NCI-H2081 (cell line): ENCODE measurements at places on chromosomes 12 and 14.

DNA sequence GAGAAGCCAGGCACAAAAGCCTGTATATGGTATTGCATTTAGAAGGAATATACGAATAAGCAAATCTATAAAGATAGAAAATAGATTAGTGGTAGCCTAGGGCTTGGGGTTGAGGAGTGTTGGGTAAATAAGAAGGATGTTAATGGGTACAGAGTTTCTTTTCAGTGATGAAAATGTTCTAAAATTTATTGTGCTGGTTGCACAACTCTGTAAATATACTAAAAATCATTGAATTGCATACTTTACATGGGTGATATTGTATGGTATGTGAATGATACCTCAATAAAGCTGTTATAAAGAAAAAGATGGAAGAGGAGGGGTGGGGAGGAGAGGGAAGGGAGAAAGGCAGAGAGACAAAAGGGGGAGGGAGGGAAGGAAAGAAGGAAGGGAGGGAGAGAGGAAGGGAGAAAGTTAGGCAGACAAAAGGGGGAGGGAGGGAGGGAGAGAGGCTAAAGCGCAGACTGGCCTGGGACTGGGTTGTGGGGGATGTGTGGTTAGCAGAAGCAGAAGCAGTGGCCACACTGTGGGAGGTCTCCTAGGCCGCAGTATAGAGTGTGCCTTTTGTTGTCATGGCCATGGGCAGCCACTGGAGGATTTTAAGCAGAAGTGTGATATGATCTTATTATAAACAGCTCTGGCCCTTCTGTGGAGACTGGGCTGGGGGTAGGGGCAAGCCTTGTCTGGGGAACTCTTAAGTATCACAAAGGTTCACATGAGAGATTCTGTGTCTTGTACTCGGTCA, 73.6 kb upstream of the ELK3 start:
- DNase-seq: no peak

- DNase-seq: no peak
Observed at GRCh38 chr12:12505544-12506495, 56.8 kb downstream of the DUSP16 start.

GRCh38 chr14:93753647-93754046, 34.6 kb downstream of the PRIMA1 start:
- no peak for DNase-seq

GRCh38 chr12:14410841-14411569, 45.5 kb downstream of the ATF7IP start:
- DNase-seq: peak; percentile 83

- DNase-seq: no peak
Observed at GRCh38 chr12:28507033-28507432, 316.8 kb downstream of the CCDC91 start.

- peak; percentile 36 for DNase-seq
Observed at GRCh38 chr14:54920052-54920451, 17.4 kb upstream of the GCH1 start.

- DNase-seq: no peak
Observed at GRCh38 chr12:92898755-92899154, 30.3 kb downstream of the EEA1 start.

- peak; percentile 65 for DNase-seq
Observed at GRCh38 chr14:49692811-49693734, at the start of gene KLHDC1. KLHDC1 (plus strand) TSS chr14:49693120; CDS start chr14:49693195, 75 bp downstream.

DNA sequence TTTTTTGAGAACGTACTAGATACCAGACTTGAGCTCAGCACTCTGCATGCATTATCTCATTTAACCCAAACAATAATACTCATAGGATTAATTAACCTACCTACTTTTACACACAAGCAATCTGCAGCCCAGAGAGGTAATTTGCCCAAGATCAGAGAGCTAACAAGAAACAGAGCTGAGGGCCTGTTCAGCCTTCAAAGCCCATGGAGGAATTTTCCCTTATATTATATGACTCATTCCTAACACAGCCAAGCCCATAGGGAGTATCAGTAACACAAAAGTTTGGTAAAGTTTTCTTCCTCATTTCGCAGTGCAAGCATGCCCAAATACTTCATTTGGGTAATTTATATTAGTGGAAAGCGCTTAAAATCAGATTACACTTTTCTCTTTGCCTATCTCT, 94.7 kb downstream of the GALC start:
- DNase-seq: no peak

GRCh38 chr12:124808272-124808671, 55.4 kb downstream of the SCARB1 start:
- no peak for DNase-seq

DNA sequence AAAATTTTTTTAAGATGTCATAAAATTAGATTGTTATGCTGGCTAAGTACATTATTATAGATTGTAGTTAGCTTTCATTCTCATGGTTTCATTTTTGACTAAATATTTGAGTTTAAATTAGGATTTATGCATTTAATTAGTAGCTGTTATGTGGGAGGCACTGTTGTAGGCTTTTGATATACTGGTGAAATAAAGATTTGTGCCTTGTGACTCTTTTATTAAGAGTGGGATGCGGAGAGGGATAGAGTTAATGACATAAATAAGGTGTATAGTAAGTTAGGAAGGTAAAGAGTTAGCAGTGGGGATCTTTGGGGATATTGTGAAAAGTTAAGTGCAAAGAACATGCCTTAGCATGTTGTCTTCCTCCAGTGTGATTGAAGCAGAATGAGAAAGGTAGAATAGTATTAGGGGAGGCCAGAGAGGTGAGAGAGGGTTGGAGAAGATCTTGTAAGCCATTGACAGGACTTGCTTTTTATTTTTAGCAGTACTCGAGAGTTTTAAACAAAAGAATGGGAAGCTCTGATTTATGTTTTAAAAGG, 8.8 kb downstream of the ARHGAP5 start:
- no peak for DNase-seq

GRCh38 chr14:103130965-103131364, 7.7 kb downstream of the TNFAIP2 start:
- no peak for DNase-seq

- DNase-seq: no peak
Observed at GRCh38 chr12:62214846-62215245, 45.4 kb upstream of the USP15 start.

DNA sequence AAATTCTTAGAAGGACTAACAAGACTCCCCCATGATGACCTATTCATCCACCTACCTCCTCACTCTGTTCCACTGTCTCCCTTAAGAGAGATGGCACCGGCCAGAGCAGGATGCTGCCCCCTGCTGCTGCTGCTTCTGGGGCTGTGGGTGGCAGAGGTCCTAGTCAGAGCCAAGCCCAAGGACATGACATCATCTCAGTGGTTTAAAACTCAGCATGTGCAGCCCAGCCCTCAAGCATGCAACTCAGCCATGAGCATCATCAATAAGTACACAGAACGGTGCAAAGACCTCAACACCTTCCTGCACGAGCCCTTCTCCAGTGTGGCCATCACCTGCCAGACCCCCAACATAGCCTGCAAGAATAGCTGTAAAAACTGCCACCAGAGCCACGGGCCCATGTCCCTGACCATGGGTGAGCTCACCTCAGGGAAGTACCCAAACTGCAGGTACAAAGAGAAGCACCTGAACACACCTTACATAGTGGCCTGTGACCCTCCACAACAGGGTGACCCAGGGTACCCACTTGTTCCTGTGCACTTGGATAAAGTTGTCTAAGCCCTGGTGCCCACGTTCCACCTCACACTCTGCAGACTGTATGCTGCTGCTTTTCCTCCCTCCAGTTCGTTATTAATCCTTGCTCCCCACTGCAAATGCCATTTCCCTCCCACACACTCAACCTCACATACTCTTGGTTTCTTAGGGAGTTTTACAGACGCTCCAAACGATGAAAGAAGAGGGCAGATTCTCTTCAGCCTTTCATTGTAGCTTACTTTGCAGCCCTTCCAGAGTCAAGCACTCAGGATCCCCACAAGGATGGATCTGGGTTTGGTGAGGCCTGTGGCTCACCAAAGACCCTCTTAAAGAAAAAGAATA, at the start of gene RNASE8:
Gene RNASE8, plus strand, starts transcription at position 20 of the 873 bp plus-strand sequence. Its CDS starts 71 bp downstream, at position 91.
- DNase-seq: no peak

DNA sequence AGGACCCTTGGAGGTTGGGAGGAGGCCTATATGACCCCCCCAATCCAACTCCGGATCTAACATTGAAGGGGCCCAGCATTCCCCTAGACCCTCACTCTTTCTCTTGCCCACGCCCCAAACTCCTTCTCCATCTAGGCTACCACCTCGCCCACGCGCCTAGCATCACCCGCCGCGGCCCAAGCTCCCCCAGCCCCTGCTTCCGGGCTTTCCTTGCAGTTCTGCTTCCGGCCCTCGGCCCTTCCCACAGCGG, 445 bp downstream of the CERS5 start:
- no peak for DNase-seq

DNA sequence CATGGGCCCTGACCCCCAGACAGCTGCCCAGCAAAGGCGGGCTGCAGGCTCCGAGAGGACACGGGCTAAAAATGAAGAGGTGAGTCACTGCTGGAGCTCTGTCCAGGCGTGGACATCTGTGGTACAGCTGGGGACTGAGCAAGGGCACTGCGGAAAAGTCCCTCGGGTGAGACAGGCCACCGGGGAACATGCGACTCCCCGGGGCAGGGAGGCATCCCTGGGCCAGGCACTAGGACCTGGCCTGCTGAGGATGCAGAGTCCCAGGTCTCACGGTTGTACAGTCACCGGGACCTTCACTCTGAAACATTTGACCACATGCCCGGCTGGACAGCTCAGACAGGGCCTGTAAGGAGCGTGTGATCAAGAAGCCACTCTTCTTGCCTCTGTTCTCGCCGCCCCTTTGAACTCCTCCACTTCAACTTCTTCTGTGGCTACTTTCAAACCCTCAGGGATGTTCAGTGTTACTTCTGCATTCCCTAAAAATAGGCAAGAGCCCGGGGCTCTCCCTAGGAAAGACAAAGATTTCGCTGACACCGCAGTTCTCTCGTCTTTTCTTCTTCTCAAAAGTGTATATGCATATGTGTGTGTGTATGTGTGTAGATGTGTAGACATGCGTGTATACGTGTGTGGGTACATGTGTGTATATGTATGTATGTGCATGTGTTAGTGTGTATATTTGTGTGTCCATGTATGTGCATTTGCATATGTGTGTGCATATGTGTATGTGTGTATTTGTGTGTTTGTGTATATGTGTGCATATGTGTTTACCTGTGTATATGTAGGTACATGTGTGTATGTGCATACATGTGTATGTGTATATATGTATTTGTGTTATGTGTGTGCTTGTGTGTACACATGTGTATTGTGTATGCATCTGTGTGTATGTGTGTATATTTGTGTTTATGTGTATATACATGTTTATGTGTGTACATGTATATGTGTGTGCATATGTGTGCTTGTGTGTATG, 5.0 kb upstream of the RFLNA start:
- no peak for DNase-seq

DNA sequence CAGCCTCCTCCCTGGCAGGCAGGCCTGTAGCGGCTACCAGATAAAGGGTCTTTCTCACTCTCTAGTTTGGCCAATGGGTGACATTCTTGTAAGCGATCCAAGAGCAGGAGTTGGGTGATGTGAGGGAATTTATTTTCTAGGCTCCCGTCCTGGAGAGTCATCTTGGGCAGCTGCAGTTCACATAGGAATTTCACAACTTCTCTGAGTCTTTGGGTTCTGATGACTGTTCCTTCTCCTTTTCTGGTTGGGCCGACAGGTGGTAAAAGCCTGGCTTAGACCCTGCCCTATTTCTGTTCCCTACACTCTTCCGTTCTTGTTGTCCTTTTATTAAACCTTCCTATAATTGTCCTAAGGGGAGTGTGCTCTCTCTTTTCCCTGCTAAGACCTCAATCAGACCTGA, 42.6 kb upstream of the POC1B start:
- DNase-seq: no peak

DNA sequence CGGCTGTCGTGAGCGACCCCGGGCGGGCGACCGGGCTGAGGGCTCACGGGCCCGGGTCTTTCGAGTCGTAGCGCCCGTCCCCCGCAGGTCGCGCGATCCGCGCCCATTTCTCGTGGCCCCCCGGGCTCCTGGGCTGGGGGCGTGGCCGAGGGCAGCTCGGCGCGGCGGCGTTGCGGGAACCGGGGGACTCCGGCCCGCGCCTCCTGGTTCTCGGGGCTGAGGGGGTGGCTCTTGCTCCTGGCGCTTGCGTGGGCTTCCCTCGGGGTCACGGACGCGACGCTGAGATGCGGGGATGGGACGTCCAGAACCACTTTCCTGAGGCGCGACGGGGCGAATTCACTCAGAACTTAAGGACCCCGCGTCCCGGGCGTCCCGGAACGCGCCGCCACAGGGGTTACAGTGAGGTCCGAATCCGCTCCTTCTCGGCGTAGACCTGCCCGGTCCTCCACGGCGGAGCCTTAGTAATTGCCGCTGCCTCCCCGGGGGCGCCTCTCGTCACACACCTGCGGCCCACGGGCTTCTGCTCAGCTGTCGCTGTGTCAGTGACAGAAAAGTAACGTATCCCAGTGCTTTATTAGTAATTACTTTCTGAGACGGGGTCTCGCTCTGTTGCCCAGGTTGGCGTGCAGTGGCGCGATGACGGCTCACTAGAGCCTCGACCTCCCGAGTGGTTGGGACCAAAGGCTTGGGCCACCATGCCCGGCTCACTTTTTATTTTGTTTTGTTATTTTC, 606 bp downstream of the EP400 start:
- no peak for DNase-seq

DNA sequence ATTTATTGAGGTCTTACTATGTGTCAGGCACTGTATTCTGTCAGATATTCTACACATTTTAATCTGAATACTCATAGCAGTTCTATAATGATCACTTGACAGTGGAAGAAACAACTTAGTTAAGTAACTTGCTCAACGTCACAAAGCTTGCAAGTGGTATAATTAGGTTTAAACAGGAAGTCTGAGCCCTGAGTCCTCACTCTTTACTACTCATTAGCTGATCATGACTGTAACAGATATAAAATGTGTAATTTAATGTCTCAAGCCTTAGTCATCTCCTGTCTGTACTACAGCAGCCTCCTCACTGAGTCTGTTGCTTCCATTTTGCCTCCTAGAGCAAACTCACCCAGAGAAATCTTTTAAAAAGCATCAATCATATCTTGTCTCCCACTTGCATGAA, 38.9 kb downstream of the PPP4R4 start:
- no peak for DNase-seq

- DNase-seq: no peak
Observed at GRCh38 chr12:40248585-40249297, 23.9 kb downstream of the LRRK2 start.

GRCh38 chr14:51460011-51460410, 191.7 kb upstream of the FRMD6 start:
- DNase-seq: no peak

GRCh38 chr14:62957562-62957961, 87.7 kb downstream of the KCNH5 start:
- no peak for DNase-seq

- no peak for DNase-seq
Observed at GRCh38 chr14:101061411-101062064, 158.0 kb upstream of the RTL1 start.

DNA sequence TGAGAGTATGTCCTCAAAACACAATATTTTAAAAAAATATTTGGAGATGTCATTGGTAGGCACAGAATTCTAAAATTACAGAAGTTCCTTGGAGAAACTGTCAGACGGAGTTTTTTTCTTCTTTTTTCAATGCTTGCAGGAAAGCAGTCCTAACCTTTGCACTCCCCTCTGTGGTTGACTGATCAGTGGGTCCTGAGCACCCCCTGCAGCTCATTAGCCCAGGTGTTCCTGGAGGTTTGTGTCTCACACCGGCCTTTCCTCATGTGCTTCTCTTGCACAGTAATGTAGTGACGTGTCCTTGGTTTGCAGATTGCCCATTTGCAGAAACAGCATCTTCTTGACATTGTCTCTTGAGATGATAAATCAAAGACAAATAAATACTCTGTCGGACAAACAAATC, 513.0 kb downstream of the TMEM121 start:
- DNase-seq: no peak
